ENCODE measurements at places on chromosomes 6 and 20. TPM values are rescaled to one million over a fixed set of nuclear protein-coding genes. Genes with fewer than 3 reads are reported as not detected.
A peak's percentile ranks its signal among the peaks of the same experiment; 100 is the strongest.

The NKX2-2 gene
- total RNA-seq = not detected

DNA sequence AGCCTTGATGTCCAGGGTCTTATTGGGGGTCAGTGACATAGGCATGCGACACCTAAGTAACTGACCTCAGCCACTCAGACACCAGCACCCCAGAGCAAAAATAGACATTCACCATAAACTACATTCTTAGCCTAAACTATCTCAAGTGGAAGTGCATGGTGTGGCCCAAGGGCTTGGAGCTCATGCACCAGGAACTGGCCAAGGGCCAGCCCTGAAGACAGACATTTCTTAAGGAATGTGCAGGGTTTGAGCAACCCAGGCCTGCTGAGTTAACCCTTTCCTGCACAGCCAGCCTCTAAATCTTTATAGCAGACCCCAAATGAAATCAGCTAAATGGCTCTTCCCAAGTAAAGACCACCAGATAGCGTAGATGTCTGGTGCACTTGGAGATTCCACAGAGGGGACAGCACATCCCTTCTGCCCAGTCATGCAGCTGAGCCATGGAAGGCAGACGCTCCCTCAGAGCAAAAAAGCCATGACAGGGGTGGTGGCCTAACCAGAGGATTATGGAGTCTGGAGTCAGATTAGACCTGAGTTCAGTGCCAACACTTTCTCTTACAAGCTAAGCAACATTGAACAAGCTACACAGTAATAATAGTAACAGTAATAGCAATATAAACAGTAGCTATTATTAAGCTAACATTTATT, 222.6 kb downstream of the ZMYND8 start:
- DNase-seq = peak; percentile 54

GRCh38 chr6:149150801-149151398, 166.6 kb upstream of the TAB2 start:
- no peak for DNase-seq

DNA sequence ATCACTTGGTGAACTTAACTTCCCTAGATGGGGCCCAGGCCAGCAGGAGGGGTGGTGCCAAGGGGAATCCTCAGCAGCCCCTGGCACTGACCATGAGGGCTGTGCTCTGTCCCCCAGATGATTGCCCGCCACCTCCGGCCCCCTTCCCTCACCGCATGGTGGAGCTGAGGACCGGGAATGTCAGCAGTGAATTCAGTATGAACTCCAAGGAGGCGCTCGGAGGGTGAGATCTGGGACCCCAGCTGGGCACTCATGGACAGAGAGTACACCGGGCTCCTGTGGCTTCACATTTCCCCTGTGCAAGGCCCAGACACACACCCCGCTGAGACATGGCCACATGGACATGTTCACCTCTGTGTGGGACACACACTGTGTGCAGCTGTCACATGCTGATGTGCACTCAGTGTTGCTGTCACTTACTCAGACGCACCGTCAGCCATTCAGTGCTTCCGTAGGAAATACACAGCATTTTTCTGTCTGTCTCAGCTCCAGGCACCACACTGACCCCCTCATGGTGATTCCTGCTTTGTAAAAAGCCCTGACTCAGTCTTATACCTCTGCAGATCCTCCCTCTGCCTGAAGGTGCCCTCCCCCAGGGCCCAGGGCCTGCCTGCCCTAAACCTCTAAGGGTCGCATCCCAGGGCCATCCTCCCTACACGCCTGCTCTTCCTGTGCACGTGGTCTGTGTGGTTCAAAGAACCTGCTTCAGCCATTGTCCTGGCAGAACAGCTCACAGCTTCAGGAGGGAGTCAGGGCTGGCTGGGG, 4.4 kb downstream of the MYLK2 start:
- DNase-seq = no peak

The TBXT gene
- total RNA-seq = not detected

DNA sequence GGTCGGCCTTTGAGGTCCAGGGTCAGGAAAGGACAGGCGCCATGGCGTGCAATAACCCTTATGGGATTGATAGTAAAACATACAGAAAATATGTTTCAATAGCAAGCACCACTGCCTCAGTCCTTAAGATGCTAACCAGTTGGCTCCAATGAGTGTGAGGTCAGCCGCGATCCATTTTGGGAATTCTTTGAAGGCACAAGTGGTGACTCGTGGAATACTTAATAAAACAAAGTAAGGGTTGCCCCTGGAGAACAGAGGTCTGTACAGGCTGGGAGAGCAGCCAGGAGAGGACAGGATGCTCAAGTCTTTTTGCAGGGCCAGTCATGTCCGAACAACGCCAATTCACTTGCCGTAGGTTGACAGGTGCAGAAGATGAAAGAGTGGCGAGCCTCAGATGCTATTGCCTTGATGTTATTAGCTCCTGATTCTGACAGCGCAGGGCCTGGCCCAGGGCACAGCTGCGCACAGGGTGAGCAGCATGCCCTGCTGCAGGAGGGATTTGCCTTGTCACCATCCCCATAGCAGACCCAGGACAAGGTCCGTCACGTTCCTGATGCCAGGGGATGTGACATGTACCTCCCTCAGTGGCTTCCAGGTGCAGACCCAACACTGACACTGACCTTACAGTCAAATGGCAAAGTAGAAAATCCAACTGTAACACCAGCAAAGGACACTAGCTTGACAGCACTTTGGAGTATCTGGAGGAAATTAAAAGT, 21.8 kb downstream of the SYNDIG1 start:
- DNase-seq = no peak

The DUSP15 gene
- 2.5 TPM for total RNA-seq

The CCM2L gene
- total RNA-seq = 8.5 TPM

DNA sequence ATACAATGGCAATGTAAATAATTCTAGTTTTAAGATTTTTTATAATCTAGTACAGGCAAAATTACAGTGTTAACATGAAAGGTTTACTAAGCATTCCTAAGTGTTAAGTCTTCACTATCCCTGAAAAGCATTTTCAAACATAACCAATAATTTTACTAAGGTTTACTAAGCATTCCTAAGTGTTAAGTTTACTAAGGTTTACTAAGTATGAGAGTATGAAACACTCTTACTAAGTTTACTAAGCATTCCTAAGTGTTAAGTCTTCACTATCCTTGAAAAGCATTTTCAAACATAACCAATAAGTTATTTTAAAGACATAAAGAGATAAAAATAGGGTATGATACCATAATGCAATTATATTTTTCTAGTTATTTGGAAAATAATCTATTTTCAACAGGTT, 82.6 kb downstream of the PRSS35 start:
- no peak for DNase-seq

The HFE gene
- total RNA-seq = 5.2 TPM

DNA sequence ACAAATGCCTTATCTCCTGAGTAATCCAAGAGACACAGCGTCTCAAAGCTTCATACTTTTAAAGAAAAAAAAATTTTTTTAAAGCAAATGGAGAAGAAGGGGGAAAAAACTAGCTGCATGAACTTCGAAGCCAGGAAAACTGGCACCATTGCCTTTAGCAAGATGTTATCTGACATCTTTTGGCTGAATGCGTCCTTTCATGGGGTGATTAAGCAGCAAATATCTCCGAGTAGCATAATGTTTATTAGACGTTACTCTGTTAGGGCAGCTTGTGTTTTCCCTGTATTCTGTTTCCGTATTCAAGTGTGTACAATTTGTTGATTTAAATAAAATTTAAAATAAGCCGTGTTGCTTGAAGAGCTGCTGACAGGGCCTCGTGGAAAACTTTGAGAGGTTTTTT, 76.5 kb upstream of the TSHZ2 start:
- DNase-seq = no peak

DNA sequence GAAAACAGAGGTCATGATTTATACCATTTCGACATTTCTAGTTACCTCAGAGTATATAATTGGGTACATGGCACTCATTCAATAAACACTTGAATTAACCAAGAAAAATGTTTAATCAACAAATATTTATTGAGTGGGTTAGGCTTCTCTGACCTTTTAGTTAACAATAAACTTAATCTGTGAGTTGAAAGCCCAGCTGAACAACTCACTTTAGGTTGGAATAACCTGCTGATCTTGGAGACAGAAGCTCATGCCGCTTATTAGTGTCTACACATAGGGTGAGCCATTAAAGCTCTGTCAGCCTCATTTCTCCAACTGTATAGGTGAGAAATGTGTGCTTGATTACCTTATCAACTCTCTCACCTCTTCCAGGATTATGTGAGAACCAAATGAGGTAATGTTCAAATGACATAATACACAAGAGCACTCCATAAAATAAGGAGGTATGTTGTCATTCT, 98.2 kb upstream of the DTNBP1 start:
- DNase-seq = no peak

DNA sequence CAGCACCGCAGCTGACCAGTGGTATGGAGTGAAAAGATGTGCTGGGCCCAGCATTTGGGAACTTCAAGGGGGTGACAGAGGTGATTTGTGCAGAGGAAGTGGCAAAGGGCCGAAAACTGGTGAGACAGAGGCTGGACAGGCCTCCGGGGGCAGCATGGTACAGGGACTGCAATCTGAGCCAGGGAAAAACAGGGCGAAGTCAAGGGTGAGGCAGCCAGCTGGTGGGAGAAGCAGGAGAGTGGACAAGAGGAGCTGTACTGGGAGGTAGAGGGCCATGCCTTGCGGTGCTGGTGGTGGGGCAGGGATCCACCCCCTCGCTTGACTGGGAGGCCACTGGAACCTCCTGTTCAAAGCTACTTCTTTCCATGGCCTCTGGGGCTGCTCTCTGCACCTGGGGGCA, 7.3 kb upstream of the GFRA4 start:
- no peak for DNase-seq

The GABRR1 gene
- not detected for total RNA-seq

The FYN gene
- 40.6 TPM for total RNA-seq

DNA sequence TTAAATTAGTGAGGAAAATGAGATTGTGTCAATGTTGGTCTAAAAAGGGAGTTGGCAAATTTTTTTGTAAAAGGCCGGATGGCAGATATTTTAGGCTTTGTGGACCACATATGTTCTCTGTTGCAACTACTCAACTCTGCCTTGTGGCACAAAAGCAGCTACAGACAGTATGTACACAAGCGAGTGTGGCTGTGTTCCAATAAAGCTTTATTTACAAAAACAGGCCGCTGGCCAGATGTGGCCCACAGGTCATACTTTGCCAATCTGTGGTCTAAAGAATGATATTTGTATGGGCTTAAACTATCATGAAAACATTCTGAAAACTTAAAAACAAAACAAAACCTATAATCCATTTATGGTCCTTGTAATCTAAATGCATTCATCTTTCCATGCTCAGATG, 228.3 kb downstream of the CLIC5 start:
- no peak for DNase-seq

DNA sequence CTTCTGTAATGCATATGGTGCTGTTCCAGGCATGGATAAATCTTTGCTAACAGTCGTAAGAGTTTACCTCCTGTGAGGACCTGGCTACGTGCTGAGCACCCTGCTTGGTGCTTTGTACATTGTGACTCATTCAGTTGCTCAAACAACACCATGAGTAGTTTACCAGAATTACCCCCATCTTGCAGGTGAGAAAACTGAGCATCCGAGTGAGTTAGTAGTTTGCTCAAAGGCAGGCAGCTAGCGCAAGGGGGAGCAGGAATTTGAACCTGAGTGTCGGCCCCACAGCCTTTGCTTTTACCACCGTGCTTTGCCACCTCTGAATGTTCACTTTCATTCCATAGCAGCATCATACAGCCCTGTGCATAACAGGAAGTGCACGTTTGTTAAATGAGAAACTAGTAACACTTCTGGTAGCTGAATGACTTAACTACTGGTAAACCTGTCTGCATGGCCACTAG, 121.9 kb downstream of the MTHFD1L start:
- no peak for DNase-seq

Measured in Right ventricle myocardium superior (tissue), 1 donor.